ENCODE measurements at places on chromosomes 11 and 22.

- H3K4me1 ChIP-seq = peaks cover 6% of the 10 kb centered on the region
- no peak overlapping the region for H3K4me3 ChIP-seq
- no peak overlapping the region for H3K27ac ChIP-seq
- no peaks in the 10 kb centered on the region for H3K27me3 ChIP-seq
Observed at GRCh38 chr11:2812371-2812991, 73.1 kb downstream of the CDKN1C start.

DNA sequence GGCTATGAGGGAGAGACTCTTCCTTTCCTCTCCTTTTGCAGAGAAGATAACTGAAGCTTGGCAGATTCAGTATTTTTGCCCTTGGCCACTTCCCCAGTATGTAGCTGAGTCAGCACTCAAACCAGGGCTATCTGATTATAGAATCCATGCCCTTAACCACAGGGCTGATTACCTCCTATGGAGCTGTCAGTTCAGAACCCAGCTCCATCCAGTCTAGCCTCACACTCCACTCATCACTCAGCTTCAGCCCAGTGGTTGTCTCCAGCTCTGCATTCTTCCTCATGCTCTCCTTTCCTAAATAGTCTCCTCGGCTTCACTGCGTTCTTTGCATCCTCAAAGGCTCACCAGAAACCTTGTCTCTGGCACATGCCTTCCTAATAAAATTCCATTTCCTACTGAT, 151.6 kb upstream of the BLID start:
- H3K4me1 ChIP-seq = no peaks in the 10 kb centered on the region
- no peaks in the 10 kb centered on the region for H3K36me3 ChIP-seq
- H3K27ac ChIP-seq = no peak overlapping the region

GRCh38 chr11:109247071-109247470, 174.9 kb upstream of the C11orf87 start:
- no peak for DNase-seq
- H3K27me3 ChIP-seq = no peaks in the 10 kb centered on the region
- no peaks in the 10 kb centered on the region for H3K36me3 ChIP-seq
- H3K4me3 ChIP-seq = no peak overlapping the region

GRCh38 chr11:94910779-94911178, 62.6 kb downstream of the CWC15 start:
- H3K27me3 ChIP-seq = no peaks in the 10 kb centered on the region
- no peak overlapping the region for H3K27ac ChIP-seq
- H3K36me3 ChIP-seq = peaks cover 3% of the 10 kb centered on the region
- no peak overlapping the region for H3K4me3 ChIP-seq
- no peak for DNase-seq

DNA sequence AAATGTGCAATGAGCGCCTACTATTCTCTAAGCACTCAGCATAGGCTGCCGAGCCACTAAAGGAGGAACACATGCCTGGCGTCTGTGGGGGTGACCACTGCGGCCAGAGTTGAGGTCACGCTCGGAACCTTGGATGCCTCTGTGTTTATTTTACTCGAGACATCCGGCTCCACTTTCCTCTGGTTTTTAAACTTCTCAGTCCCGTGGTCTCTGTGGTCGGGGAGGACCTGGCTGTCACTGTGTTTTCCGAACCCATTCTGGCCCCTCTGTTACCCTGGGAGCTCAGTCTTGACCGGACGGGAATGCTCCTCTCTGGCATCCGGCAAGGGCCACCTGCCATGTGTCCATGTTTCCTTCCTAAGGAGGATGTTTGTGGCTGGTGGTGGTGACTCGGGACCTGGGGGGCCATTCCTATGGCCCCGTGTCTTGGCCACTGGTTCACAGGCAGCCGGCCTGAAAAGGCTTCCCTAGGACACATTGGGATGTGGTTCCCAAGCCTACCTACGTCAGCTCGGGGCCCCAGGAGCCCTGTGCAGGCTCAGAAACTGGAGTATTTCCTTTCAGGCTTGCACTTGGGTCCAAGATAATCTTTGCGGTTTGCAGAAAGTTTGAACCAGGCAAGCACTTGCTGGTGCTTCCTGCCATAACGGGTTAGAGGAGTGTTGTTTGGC, 46.7 kb upstream of the PARVG start:
- H3K4me3 ChIP-seq = no peak overlapping the region
- no peaks in the 10 kb centered on the region for H3K4me1 ChIP-seq
- H3K36me3 ChIP-seq = peaks cover 28% of the 10 kb centered on the region
- H3K27ac ChIP-seq = no peak overlapping the region

DNA sequence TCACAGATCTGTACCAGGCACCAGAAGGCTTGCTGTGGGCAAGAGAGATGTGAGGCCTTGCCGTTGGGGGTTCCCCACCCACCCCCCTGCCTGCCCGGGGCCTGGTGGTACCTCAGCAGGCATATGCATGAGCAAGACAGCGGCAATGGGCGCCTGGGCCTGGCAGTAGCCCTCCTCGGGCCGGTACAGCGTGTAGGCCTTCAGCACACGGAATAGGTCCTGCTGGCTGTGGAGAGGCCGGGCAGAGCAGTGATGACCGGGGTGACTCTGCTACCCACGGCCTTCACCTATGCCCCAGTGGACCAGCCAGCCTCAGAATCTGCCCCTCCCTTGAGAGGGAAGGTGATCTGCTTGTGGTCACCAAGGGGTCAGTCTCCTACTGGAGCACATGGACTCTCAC, 5.5 kb upstream of the CASTOR1 start:
- H3K36me3 ChIP-seq = peaks cover 69% of the 10 kb centered on the region
- H3K4me3 ChIP-seq = no peak overlapping the region
- H3K4me1 ChIP-seq = peaks cover 47% of the 10 kb centered on the region
- no peak overlapping the region for H3K27ac ChIP-seq

DNA sequence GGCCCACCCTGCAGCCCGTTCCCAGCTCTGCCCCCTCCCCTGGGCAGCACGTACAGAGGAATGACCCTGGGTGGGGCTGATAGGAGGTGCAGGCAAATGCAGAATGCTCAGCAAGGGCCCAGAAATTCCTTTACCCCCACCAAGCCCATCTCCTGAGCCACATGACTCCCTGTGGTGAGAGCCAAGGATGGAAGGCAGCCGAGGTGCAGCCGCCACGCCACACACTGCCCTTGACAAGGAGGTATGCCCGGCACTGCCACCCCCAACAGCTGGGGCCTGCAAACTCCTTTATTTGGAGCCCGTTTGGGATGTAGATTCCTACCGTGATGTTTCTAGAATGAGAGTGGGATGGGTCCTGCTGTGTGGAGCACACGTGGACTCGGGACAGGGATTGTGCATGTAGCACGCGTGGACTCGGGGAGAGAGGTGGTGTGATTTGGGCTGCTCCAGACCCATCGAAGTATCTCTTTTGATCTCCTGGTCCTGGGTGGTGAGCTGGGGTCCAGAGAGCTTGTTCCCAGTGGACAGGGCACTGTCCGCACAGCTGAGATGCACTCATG, 12.9 kb downstream of the GTSE1 start:
- H3K4me3 ChIP-seq = no peak overlapping the region
- no peaks in the 10 kb centered on the region for H3K27me3 ChIP-seq
- no peak overlapping the region for H3K27ac ChIP-seq
- H3K36me3 ChIP-seq = no peaks in the 10 kb centered on the region
- DNase-seq = no peak
